ENCODE measurements at places on chromosomes 6 and 20.

GRCh38 chr6:4637691-4638433, 138.3 kb upstream of the CDYL start:
- no peak for DNase-seq

DNA sequence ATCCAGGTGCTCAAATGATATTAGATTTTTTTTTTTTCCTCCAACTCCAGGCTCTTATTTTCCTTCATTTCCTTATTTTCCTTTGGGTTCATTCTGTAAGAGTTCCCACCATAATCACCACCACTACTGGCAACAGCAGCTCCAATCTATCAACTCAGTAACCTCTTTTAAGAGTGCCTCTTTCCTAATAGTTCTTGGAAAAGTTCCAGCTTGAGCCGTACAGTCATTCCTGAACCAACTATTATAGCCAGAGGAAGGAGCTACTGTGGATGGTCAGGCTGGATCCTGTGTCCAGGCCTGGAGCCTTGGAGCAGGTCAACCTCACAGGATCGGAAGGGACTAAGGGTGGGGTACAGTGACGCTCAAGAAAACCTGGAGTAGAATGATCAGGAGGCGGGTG, 4.2 kb upstream of the ANGPT4 start:
- DNase-seq = no peak

DNA sequence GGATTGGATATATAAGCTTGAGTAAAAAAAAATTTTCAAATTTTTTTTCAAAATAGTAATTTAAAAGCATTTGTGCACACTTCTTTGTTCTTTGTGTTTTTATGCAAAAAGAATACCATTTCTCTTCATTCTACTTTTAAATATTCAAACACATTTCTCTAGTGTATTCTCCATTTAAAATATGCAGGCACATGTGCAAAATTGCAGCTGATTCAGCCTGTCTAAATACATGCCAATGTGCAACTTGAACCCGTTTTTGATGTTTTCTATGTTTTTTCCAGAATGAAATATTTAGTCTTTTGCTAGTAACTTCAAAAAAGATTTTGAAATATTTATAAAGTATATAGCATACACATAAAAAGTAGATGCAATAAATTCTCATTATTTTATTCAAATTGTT, 411.8 kb downstream of the MMUT start:
- DNase-seq = no peak

GRCh38 chr6:87378947-87379346, 28.8 kb upstream of the CFAP206 start:
- DNase-seq = no peak

DNA sequence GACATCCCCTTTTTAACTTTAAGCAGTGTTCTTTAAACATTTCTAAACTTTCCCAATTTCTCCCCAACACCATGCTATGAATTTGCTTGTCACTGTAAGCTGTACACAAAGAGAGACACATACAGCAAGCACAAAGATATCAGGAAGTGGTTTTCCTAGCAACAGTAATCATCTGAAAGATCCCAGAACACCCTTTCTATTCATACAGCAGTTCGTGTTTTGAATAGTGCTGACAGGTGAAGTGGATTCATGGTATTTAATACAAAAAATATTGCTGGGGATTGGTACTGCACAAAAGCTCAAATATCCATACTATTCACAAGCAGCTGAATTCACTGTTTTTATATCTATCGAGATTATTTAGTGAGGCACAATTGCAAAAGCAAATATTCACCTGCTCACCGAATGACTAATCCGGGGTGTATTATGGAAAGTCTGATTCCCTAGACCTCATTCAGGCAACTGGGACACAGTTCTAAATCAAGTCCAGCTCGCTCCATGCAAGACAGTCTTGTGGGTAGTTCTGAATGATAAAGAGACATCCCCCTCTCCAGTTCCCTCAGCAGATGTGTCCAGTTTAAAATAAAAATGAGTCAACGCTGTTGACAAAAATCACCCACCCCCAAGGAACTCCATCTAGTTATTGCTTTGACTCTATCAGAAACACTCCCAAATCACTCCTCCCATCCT, 107.1 kb upstream of the TSHZ2 start:
- no peak for DNase-seq

GRCh38 chr6:167843023-167843422, 16.3 kb downstream of the AFDN start:
- DNase-seq = no peak

- DNase-seq = no peak
Observed at GRCh38 chr6:71430018-71430417, 141.4 kb downstream of the OGFRL1 start.

GRCh38 chr6:36268478-36269275, 1.2 kb upstream of the PNPLA1 start:
- DNase-seq = no peak

DNA sequence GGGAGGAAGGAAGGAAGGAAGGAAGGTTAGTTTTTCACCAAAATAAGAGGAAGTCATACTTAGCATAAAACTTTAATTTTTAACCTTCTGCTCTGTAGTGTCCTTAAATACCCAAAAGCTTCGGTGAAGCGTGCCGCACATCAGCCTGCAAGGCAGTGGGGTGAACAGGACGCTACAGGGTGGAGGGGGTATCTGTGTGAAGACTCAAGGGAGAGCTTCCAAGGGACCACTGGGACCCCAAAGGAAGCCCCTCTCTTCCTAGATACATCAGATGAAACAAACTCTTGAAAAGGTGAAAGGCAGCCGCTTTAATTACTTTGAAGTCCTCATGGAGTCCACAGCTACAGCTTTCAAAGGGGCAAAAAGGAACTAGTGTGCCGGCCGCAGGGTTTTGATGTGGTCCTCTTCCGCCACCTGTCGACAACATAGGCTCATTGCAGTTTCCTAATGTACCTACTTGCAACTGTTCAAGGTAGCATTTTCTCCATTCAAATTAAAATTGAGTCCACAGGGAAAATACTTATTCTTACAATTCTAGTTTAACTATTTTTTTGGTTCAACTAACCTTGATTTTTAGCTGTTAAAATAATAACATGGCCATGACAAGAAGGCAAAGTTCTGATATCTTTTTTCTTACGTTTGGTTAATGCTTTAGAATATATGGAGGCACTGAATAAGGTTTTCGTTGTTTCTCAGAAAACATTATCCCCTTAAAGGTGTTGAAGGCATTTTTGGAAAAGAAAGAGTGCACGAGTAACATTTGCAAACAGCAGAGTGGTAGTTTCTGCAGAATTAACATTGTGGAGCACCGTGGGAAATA, 135.0 kb upstream of the RIPOR2 start:
- peak; percentile 71 for DNase-seq

GRCh38 chr6:160133441-160134336, 12.1 kb downstream of the SLC22A1 start:
- DNase-seq = no peak

DNA sequence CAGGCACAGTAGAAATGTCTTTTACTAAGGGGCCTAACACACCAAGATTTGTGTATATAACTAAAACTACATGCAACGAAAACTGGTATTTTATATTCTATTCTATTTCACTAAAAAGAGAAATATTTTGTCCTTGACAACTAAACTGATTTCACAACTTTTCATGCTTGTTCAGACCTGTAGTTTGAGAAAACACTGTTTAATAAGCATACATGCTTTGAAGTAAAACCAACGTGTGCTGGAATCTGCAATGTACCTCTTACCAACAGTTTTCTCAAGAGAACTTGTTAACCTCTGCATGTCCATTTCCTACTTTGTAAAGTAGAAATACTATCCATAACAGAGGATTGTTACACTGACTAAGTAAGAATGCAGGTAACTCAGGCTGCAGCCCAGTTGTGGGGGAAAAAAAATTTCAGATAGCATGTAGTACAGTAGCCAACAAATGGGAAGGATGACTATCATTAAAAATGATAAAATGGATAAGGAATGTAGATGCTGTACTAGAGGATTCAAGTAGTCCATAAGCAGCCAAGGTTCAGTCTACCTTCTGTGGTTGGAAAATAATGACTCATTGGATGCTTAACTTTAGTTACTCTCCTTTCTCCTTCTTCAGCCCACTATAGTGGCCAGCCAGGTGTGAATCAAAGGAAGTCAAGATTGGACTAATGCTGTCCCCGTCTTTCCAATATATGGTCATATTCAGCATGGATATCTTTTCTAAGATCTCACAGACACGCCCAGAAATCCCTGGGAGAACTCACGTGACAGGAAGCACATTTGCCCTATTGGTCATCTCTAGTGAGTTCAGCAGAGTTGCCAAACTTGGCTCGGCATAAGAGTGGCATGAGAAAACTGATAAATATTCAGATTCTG, 65.2 kb downstream of the HFE start:
- no peak for DNase-seq

DNA sequence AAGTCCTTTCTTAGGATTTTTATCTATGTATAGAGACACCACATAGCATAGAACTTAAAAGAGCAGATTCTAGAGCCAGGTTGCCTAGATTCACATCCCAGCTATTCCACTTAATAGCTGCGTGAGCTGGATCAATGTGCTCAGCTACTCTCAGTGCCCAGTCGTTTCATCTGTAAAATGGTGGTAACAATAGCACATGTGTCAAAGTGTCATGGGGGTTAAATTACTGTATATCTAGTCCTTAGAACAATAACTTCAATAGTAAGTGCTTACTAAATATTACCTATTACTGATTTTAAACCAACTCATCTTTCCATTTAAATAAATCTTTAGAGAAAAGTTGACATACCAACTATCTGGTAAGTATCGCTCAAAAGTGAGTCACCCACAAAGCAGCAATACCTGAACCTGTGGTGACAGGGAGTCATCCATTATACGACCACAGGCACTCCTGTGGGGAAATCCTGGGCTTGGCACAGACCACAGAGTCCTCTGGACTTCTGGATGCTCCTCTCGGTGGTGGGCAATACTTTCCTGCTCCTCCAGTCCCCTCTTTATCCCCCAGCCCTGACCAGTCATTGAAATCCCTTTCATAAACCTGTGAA, 154.8 kb downstream of the PDSS2 start:
- DNase-seq = no peak

DNA sequence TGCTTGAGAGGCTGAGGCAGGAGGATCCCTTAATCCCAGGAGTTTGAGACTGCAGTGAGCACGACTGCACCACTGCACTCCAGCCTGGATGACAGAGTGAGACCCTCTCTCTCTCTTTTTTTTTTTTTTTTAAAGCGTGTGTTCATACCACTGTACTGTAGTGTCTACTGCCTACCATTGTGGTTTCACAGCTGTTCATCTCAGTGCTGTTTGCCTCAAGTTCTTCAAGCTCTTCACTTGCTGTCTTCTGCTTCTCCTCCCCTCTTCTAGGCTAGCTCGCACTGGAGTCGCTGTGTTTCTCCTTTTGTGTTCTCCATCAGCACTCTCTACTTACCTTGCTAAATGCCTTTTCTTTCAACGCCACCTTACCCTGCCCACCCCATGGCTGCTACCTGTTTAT, 7.4 kb downstream of the FOXO3 start:
- no peak for DNase-seq

DNA sequence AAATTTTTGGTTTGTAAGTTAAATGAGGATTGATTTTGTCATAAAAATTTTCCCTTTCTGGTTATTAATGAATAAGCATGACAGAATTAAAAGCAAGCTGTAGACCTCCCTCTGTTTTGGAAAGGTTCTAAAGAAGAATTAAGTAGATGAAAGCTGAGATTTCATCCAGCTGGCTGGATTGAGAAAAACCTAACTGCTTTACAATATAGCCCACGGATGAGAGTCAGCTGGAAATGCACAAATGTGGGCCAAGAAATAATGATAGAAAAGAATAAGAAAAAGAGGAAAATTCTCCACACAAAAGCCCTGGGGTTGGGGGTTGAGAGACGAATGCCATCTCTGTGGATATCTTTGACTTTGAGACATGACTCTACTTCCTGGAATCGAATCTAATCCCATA, 631.6 kb downstream of the HDGFL1 start:
- no peak for DNase-seq

GRCh38 chr20:43993560-43993959, 78.9 kb downstream of the TOX2 start:
- no peak for DNase-seq

- no peak for DNase-seq
Observed at GRCh38 chr6:38187811-38188590, 368.5 kb downstream of the ZFAND3 start.

GRCh38 chr6:108588586-108588985, 27.9 kb downstream of the FOXO3 start:
- no peak for DNase-seq

DNA sequence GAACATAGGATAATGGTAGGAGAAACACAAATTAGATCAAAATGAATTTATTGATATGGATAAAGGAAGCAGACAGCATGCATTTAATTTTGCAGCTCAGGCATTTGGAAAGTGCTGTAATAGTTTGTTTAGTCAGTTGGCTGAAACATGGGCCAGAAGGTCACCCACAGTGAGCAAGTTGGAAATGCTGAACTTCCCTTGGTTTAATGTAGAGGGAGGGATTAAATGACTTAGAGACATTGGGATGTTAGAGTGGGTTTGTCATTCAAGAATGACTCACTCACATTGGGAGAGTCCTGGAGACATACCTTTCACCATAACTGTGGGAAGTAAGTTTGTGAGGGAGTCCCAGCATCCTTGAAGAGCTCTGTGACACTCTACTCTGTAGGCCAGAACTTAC, 231.5 kb upstream of the PLCB4 start:
- no peak for DNase-seq

DNA sequence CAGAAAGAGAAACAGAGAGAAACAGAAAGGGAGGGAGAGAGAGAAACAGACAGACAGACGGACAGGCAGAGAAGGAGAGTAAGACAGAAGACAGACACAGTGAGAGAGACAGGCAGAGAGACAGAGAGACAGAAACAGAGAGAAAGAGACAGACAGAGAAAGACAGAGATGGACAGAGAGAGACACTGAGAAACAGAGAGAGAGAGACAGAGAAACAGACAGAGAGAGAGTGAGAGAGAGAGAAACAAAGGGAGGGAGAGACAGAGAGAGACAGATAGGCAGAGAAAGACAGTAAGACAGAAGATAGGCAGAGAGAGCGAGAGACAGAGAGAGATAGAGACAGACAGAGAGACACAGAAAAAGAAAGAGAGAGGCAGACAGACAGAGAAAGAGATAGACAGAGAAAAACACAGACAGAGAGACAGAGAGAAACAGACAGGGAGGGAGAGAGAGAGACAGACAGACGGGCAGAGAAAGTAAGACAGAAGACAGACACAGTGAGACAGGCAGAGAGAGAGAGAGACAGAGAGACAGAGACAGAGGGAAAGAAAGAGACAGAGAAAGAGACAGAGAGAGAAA, 753.4 kb upstream of the DEFB115 start:
- DNase-seq = no peak

- DNase-seq = no peak
Observed at GRCh38 chr6:15287670-15288375, 42.0 kb downstream of the JARID2 start.
